A172 (cell line): ENCODE measurements at places on chromosomes 16 and 17.

DNA sequence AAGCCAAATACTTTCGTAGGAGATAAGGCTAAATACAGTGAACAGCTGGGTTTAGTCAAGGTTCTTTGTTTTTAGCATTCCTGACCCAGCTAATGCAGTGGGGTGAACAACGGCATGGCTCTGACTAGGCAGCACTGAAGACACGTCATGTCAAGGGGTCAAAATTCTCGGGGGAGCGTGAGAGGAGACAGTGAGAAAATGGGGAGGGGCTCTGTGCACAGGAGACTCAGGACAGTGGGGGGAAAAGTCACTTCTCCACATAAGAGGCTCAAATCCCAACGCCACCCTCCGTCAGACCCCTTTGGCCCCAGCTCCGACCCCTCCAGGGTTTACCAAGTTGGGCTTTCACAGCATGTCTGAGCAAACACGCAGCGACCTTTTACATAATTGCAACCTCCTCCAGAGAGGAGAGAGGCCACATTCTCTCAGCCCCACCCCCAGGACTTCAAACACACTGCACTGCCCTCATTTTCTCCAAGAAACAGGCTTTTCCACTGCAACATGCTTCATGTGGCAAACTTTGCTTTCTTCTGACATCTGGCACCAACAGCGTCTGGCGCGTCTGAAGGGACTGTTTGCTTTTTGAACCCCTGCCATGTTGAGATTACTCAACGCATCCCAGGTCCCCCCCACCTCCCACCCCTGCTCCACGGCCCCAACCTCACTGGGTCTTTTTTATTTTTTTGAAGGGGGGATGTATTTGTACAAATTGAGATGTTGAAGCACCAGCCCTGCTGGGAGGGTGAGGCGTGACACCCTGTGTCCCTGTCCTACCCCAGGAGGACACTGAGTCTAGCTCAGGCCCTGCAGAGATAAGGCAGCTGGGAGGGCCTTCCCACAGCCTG, 30.0 kb downstream of the AXIN2 start:
- no peak for DNase-seq

GRCh38 chr16:82497139-82497538, 129.6 kb upstream of the CDH13 start:
- no peak for DNase-seq

GRCh38 chr16:80027007-80027965, 426.7 kb upstream of the MAF start:
- peak; percentile 99 for DNase-seq

DNA sequence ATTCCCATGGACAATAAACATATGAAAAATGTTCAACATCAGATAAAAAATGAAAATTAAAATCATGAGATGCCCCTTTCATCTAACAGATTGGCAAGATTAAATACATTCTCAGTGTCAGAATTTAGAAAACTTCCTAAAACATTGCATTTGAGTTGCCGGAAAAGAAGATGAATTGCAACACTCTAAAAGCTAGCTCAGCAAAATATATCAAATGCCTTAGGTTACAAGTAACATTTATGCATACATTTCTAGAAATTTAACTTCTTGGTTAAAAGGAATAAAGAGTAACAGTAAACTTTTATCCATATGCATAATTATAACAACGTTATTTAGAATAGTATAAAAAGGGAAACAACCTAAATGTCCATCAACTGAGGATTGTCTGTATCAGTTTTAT, 239.0 kb downstream of the PMP22 start:
- DNase-seq, result no peak

- no peak for DNase-seq
Observed at GRCh38 chr16:54341892-54342776, 55.5 kb upstream of the IRX3 start.

DNA sequence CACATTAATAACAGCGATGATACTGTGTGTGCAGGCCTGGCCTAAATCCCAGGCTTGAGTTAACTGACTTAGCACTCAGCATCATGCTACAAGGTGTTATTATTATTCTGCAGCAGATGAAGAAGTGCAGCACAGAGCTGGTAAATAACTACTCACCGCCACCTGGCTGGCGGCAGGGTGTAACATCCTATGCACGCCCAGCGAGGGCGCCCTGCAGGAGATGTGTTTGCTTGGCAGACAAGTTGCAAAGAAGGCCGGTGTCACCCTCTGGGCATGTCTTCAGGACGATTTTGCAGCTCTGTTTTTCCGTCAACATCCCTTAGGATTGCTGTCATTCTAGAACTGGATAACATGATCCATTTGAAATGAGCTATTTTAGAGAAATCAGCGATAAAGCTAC, 30.1 kb downstream of the DNAH9 start:
- DNase-seq, result no peak

GRCh38 chr17:21395764-21396163, 19.6 kb downstream of the KCNJ12 start:
- DNase-seq, result no peak
